ENCODE measurements at places on chromosomes 11 and 22.

DNA sequence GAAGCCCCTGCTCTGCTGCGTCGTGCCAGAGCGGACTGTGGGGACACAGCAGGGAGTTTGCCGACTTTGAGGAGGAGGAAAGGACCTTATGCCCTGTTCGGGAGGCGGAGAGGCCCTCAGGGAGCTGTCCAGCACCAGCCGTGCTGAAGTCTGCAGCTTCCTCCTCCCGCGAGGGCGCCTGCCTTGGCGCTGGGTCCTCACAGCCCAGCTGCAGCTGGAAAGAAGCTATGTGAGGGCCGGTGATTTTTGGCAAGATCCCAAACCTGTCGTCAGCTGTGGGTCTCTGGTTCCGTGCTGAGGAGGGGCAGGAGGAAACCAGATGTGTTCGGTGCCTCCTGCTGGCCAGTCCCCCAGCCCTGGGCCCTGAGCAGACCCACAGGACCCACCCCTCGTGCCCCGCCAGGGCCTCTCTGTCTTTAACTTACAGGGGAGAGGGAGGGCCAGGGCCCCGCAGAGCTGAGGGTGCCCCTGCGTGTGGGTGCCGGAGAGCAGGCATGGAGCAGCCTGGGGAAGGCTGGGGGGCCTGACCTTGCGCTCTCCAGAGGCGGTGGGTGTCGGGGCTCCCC is 12.0 kb downstream of the BRSK2 start:
- DNase-seq = no peak

GRCh38 chr11:79055856-79056631 is 384.8 kb downstream of the TENM4 start:
- DNase-seq = no peak

DNA sequence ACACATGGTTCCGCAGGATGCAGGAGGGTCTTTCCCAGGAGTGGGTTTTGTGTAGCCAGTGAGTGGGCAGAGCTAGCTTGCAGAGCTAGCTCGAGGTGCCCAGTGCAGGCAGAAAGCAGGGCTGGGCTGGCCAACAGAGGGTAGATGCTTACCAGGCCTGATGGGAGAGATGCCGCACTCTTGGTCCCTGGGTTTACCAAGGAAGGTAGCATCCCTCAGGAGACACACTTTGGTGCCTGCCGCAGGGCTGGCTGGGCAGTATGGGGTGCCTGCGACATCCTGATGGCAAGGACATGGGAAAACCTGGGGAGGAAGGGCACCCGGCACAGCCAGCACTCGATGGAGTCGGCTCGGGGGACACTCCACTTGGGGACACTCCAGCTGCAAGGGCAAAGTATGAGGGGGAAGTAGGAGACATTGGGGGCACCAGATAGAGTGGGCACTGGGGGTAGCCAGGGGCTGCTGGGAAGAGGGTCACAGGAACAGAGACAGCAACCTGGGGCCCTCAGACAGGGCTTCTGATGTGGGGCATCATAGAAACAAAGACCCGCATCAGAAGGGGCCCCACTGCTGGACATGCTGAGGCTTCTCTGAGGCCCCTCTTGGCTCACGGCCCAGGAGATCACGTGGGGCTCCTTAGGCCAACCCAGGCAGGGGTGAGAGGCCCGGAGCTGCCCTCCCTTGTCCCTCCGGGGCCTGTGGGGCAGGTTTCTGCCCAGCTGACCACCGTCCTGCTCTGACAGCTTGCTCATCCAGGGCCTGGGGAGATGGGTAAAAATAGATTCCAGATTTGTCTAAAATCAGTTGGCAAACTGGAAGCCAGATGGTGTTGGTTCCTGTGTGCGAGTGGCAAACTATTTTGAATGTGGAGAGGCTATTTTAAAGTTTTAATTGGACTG is 89.8 kb downstream of the MORC2 start:
- no peak for DNase-seq

DNA sequence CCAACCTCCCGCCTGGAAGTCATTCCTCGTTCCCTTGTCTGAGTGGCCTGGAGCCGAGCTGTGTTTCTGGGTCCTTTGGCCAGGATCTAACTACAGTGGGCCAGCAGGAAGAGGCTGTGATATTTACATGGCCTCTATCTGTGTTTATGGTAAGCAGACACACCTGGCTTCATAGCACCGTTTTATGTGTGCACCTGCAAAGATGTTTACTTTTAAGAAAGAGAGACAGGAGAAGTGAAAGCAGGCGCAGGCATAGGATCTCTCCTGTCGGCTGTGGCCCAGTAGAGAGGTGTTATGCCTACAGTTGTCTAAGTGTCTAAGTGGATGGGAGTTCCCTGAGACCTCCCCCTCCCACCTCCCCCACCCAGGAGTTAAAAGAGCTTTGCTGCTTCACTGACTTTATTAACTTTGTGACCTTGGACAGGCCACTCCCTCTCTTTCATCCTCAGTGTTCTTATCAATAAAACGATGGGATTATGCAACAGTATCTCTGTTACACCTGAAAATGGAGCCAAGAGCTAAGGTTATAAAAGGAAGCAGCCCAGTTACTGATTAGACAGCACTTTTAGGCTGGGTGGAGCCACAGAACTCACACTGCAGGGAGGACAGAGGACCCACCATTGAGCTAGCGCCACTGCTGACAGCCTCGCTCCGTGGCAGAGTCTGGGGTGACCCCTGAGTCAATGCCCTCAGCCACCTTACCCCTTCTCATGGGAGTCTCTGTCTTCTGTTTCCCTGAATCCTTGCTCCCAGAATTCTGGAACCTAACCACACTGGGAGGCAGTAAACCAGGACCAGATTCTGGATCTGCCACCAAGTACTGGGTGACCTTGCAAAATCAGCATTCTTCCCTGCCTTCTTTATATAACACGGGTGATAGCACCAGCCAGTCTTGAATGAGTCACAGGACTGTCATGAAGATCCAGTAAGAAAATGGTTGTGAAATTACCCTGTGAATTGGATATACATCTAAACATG is 22.0 kb downstream of the ST14 start:
- DNase-seq = no peak

GRCh38 chr22:26593763-26594162 is 3.8 kb upstream of the TPST2 start:
- DNase-seq = no peak

DNA sequence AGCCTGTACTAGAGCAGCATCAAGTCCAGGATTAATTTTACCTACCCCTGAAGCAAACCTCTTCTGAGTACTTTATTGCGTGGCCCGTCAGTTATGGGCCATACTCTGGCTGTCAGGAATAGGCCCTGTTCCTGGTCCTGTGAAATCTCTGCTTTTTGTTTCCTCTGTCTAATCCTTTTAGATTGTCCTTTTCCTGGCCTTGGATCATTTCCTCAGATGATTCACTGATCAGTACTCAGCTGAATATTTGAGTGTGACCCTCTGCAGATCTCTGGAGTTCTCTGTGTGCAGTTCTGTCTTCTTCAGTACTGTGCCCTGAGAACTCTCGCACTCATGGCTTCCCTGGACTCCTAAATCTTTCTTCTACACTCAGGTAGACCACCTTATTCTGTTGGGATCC is 123.5 kb downstream of the UVRAG start:
- no peak for DNase-seq

GRCh38 chr11:119262668-119263351 is 54.1 kb downstream of the MCAM start:
- DNase-seq = no peak

- DNase-seq = no peak
Observed at GRCh38 chr11:41714101-41714500, 254.6 kb upstream of the LRRC4C start.

DNA sequence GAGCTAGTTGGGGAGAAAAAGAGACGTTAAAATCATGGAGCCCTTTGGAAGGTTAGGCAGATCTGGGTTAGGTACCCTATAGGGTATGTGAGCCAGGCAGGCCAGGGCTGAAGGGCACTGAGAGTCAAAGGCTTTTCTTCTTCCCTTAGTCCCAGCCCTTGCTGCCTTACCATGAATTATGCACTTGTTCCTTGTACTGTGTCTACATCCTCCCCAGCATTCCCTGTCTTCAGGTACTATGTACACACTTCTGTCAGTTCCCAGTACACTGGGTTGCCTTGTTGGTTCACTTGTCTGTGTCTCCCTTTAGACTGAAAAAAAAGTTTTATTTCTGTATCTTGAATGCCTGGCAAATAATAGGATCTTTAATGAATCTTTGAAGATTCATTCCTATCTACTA is 16.9 kb downstream of the RNF185 start:
- DNase-seq = no peak

DNA sequence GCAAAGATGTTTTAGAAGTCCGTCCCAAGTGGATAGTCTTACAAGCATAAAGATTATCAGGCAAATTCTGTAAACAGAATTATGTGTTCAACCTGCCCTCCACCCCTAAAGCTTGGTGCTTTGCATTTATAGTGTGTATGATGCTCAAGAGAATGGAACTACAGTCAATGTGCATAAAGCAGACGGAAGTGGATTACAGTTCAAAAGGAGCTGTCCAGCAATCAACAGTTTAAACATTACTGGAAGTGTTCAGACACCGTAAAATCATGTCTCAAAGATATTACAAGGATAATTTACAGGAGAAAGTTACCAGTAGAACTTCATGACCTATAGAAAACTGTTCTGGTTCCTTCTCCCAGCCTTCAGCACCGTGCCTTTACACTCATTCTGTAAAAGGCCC is 1.0 kb downstream of the RIC3 start:
- DNase-seq = no peak

DNA sequence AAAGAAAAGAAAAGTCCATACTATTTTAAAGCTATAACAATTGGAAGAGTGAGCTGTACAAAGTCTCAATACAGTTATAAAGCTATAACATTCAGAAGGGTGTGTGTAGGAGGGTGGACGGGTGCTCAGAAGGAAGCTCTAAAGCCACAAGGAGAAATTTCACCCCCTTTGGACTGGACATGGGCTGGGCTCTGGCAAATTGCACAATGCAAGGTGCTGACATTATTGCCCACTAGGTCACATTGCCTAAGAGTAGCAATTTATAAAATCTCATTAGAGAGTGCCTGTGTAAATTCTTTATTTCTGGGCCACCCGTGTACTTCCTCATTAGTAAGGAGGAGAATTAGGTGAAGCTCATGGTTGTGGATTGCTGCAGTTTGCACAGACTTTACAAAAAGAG is 5.7 kb upstream of the APOBEC3A start:
- DNase-seq = no peak

DNA sequence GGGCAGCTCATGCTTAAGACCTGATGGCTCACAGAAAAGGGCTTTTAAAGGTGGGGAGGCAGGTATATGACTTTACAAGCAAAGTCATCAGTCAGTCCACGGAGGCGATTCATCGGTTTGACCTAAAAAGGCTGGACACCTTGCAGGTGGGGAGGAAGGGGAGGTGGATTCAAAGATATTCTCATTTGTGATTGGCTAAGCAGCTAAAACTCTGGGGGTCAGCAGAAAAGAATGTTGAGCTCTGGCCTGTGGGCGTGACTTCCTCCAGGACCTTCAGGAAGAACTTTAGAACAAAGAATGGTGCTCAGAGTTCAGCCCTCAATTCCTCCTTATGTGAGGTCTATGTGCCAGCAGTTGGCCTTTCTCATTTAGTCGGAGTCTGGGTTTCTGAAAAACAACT is 78.3 kb upstream of the LMO1 start:
- no peak for DNase-seq

DNA sequence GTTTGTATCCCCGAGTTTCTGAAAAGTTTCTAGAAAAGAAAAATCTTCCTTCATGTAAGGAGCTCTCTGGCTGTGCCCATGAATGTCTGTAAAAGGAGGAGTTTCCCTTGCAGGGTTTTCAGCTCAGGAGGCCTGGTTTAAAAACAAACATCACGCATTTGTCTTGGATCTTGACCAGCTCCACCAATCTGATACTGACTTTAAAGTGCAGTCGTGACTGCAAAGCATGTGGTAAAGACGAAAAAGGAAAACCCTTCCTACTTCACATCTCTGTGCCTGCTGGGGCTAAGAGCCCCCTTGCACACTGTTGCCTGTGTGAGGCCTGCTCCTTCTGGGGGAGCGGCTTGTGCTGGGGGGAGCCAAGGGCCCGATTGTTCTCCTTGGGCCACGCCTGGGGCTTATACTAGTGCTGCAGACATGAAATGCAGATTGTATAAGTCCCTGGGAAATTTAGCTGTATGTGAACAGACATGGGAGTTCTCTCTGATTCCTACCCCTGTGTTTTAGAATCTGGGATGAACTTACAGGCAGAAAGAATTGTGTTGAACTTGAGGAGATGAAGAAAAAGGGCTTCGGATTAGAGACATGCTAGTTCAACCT is 62.1 kb downstream of the ADAMTS15 start:
- no peak for DNase-seq

GRCh38 chr22:35215993-35216392 is 41.3 kb upstream of the HMGXB4 start:
- DNase-seq = no peak

- no peak for DNase-seq
Observed at GRCh38 chr22:31332886-31333285, 13.3 kb downstream of the PATZ1 start.

GRCh38 chr11:119532551-119532950 is 109.6 kb upstream of the THY1 start:
- no peak for DNase-seq

GRCh38 chr22:46055911-46056545 is 79.1 kb upstream of the WNT7B start:
- no peak for DNase-seq

DNA sequence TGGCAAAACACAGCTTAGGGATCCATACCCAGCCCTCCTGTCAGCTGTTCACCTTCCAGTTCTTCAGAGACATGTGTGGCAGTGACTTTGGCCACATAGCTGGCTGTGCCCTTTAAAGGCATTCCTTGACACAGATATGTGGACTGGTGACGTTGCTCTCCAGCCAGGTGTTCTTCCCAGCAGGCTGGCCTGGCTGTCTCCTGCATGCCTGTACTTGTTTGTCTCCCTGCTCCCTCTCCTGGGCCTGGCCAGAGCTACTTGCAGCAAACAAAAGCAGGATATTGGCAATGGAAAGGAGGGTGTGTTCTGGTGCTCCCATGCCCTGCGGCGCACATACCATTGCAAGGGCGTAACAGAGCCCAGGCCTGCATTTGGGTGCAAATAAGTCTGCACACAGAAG is 38.3 kb downstream of the PIK3IP1 start:
- no peak for DNase-seq
